ENCODE measurements at places on chromosomes 1 and 21.
A peak's percentile ranks its signal among the peaks of the same experiment; 100 is the strongest.

GRCh38 chr1:9350013-9350908, 57.6 kb downstream of the SPSB1 start:
- no peak for DNase-seq

DNA sequence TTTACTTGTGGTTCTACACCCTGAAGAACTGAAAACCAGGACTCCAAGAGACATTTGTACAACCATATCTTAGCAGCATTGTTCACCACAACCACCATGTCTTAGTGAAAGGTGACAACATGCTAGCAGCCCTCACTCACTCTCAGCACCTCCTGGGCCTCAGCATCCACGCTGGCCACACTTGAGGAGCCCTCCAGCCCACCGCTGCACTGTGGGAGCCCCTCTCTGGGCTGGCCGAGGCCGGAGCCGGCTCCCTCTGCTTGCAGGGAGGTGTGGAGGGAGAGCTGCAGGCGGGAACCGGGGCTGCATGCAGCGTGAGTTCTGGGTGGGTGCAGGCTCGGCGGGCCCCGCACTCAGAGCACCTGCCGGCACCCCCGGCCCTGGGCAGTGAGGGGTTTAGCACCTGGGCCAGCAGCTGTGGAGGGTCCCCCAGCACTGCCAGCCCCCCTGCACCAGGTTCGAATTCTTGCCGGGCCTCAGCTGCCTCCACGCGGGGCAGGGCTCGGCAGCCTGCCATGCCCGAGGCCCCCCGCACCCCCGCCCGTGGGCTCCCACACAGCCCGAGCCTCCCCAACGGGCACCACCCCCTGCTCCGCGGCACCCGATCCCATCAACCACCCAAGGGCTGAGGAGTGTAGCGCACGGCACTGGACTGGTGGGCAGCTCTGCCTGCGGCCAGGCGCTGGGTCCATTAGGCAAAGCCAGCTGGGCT, 9.2 kb downstream of the C1orf159 start:
- no peak for DNase-seq

DNA sequence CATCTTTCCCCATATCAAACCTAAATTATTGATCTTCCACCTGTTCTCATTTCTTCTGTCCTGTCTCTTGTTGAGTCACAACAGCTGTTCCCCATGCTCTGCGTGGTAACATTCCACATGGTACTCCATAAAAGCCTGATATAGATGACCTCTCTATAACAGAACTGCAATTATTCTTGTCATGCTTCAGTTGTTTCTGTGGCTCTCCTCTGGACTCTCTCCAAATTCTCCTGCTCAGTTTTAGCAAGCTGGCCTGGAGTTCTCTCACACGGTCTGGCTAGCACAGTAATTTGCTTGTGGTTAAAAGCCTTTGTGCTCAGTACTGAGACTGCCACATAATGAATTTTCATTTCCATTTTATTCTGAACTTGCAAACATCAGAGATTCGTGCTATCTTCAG, 10.6 kb upstream of the LRRC39 start:
- DNase-seq = peak; percentile 57

- no peak for DNase-seq
These were observed 236.9 kb downstream of the SIPA1L2 start for GRCh38 chr1:232393010-232393409.

- DNase-seq = no peak
These were observed 10.6 kb downstream of the OR2W3 start for GRCh38 chr1:247905910-247906503.

DNA sequence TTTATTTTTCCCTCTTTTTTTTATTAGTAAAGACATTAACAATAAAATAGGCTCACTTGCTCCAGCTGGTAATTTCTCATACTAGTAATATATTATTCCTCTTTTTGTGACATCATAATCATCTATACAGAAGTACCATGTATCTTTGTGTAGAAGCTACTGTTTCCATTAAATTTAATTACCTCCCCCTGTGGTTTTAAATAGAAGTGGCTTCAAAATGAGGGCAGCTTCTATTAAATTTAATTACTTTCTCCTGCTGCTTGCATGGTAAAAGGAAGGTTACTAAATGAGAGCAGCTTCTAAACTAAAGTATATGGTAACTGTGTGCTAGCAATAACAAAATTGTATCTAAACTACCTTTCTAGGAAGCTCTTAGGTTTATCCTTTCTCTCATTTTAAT, 94.0 kb downstream of the DPYD start:
- DNase-seq = no peak

DNA sequence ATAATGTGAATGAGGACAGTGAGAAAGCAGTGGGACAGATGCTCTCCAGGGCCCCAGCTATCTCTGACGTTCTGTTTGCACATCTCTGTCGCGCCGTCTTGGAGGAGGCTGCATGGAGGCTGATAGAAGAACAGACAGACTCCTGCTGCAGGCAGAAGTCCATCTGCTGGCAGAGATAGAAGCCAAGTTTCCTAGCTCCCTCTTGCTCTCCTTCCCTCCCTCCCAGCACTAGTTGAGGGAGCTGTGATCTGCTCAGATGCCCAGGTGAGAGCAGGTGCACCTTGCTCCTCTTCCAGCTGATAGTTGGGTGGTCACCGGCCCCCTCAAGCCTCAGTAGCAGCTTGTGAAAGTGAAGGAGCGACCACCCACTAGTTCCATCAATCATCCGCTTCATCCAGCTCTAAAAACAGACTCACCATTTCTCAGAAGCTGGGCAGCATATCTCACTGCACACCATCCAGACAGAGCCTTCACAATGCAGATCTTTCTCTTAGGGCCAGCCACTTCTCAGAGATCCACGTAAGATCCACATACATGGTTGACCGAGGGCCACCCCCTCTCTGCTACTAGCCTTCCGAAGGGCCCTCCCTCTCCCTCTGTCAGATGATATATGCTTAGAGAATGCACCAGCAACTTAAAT, 12.9 kb downstream of the LRRN2 start:
- DNase-seq = no peak

DNA sequence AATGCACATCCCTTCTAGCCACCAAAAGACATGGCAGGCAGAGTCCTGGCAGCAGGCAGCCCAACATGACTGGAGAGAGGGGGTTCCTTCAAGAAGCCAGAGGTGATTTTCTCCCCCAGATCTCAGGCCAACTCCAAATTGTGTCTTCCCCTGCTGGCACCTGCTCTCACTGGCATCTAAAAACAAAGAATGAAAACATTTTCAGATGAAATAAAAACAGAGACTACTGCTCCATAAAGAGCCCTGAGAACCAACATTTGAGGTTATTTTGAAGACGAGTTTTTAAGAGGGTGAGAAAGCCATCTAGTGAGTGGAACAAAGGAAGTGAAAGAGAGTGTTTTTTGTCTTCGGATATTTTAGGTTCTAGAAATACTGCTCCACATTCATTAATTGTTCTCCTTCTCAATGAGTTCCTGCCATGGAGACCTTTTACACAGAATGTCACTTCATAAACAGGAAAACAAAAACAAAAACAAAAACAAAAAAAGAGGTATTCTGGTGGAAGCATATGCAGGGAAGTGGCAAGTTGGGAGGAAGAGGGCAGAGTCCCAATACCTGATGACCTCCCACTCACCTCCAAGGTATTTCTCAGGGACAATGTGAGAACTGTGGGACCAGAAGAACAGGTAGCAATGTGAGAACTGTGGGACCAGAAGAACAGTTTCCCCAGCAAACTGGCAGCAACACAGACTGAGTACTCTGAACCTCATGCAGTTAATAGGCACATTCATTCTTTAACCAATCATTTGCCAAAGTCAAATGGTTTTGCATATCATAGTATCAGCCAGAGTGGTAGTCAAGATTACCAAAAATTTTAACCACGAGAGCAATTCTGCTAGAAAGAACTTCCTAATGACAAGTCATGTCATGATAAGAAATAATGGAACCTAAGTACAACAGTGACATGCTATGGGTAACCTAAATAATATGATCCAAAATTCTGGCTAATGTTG, 50.0 kb downstream of the KIAA0319L start:
- DNase-seq = no peak

- DNase-seq = no peak
These were observed 75.3 kb downstream of the ROR1 start for GRCh38 chr1:63849149-63849548.
